ENCODE measurements at places on chromosomes 6 and 20. TPM values are rescaled to one million over a fixed set of nuclear protein-coding genes. Genes with fewer than 3 reads are reported as not detected.

SOX12 gene
- 11.5 TPM for polyA plus RNA-seq

HDGFL1 gene
- polyA plus RNA-seq: not detected

SLC17A3 gene
- 0.08 TPM for polyA plus RNA-seq

PAK5 gene
- polyA plus RNA-seq: not detected

HLA-G gene
- polyA plus RNA-seq: 0.30 TPM

ZNF311 gene
- polyA plus RNA-seq: not detected

OTOR gene
- not detected for polyA plus RNA-seq

RPS18 gene
- 5,806 TPM for polyA plus RNA-seq

HLA-DPA1 gene
- polyA plus RNA-seq: not detected

CYP24A1 gene
- 32.7 TPM for polyA plus RNA-seq

C6orf141 gene
- 0.07 TPM for polyA plus RNA-seq

OVOL2 gene
- 0.20 TPM for polyA plus RNA-seq

SYCP2 gene
- polyA plus RNA-seq: 0.24 TPM

ZBTB12 gene
- polyA plus RNA-seq: 4.8 TPM

ALDH8A1 gene
- 0.68 TPM for polyA plus RNA-seq

L3MBTL1 gene
- polyA plus RNA-seq: 17.8 TPM

TREML2 gene
- polyA plus RNA-seq: not detected

CASS4 gene
- polyA plus RNA-seq: 0.17 TPM

SYNGAP1 gene
- polyA plus RNA-seq: 1.9 TPM

BANF2 gene
- not detected for polyA plus RNA-seq

SRSF12 gene
- polyA plus RNA-seq: 1.7 TPM

SULF2 gene
- 9.3 TPM for polyA plus RNA-seq

BMP5 gene
- not detected for polyA plus RNA-seq

POM121L2 gene
- polyA plus RNA-seq: 0.01 TPM

AGER gene
- 5.1 TPM for polyA plus RNA-seq

PNPLA1 gene
- polyA plus RNA-seq: not detected

ADGB gene
- polyA plus RNA-seq: not detected

ADGRF4 gene
- 0.01 TPM for polyA plus RNA-seq
